ENCODE measurements at places on chromosomes 7 and 10. TPM values are rescaled to one million over a fixed set of nuclear protein-coding genes. Genes with fewer than 3 reads are reported as not detected.

Gene KCNIP2
- 2.7 TPM for total RNA-seq

Gene DENND2A
- total RNA-seq = not detected

Gene TAS2R5
- total RNA-seq = 1.4 TPM

Gene MSS51
- 2.4 TPM for total RNA-seq

Gene OPTN
- 57.4 TPM for total RNA-seq

Gene CALCR
- not detected for total RNA-seq
